ENCODE measurements at places on chromosomes 7 and 10. TPM values are rescaled to one million over a fixed set of nuclear protein-coding genes. Genes with fewer than 3 reads are reported as not detected.

LIPJ gene
- total RNA-seq, result not detected

TEX36 gene
- total RNA-seq, result not detected

TRIM50 gene
- total RNA-seq, result 0.32 TPM

ZPBP gene
- total RNA-seq, result not detected

ZWINT gene
- 0.45 TPM for total RNA-seq

DGKB gene
- 0.26 TPM for total RNA-seq

SEMA3C gene
- total RNA-seq, result 63.1 TPM

PSMA2 gene
- 106 TPM for total RNA-seq

GPRIN2 gene
- not detected for total RNA-seq

PHKG1 gene
- 99.6 TPM for total RNA-seq

IGF2BP3 gene
- total RNA-seq, result 0.49 TPM

All from psoas muscle (tissue), 8 donors.